Activated CD4-positive, alpha-beta T cell treated with anti-CD3 and anti-CD28 coated beads, Interleukin-10, Interleukin-2, amounts not matched to agents 100 ng/mL and 50 ng/mL, durations not matched to agents 16 hours and 8 hours (primary cell): ENCODE measurements at places on chromosomes 3 and 15.
A peak's percentile ranks its signal among the peaks of the same experiment; 100 is the strongest.

- no peak for DNase-seq
Measured at GRCh38 chr3:12983319-12983718, 89.9 kb downstream of the IQSEC1 start.

GRCh38 chr3:111721747-111722146, 126.6 kb upstream of the ZBED2 start:
- DNase-seq = no peak

- no peak for DNase-seq
Measured at GRCh38 chr3:160133757-160134156, 91.5 kb upstream of the C3orf80 start.

GRCh38 chr15:98853161-98853560, 154.4 kb downstream of the PGPEP1L start:
- peak; percentile 77 for DNase-seq

GRCh38 chr15:60568914-60569391, 90.0 kb upstream of the ICE2 start:
- peak; percentile 71 for DNase-seq

- no peak for DNase-seq
Measured at GRCh38 chr3:186414735-186415419, 52.8 kb upstream of the DGKG start.

GRCh38 chr15:48805591-48805990, 5.3 kb downstream of the CEP152 start:
- DNase-seq = no peak

GRCh38 chr3:22373182-22373581, 622.2 kb upstream of the ZNF385D start:
- DNase-seq = no peak

DNA sequence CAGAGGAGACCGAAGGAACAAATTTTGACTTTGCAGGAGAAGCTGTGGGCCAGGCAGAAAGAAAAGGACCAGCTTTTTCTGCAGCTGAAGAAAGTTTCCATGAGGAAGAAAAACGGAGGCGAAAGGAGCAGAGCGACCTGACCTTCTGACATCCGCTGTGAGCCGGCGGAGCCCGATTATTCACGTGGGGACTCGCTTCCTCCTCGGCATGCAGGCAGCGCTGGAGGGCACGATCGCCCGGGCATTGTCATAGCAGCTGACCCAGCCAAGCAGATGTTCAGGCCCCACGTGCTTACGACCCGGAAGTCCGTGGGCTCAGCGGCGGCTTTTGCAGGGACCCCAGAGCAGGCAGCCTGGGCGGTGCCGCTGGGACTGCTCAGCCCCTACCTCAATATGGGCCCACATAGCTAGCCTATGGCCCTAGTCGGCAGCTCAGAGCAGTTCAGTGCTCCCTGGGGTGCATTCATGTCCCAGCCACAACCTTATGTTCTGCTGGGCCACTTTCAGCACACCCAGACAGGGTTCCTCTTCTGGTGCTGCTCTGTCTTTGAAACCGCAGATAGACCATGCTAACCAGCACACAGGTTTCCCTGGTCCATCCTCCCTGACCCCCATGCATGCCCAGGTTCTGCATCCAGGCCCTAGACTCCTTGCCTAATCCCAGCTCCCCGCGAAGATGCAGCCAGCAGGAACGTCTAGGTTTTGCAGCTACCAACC, 10.5 kb upstream of the EIF4A2 start:
- DNase-seq = peak; percentile 83

DNA sequence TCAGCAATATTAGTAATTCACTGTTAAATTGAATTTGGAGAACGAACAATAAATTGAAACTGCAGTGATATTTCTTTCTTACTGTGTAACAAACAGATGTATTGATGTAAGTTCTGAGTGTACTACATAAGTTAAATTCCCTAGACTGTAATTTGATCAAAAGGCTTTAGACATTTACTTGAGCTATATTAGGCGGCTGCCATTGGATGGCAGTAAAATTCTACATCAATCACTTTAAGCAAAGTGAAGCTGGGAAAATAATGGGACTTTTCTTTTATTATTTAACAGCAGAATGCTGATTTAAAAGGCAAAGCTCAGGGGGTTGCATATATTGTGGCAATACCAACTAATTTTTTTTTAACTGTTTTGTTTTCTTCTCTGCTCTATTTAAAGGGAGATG, 212.6 kb upstream of the PLSCR5 start:
- no peak for DNase-seq

- no peak for DNase-seq
Measured at GRCh38 chr15:101646672-101647071, 5.5 kb downstream of the TM2D3 start.

GRCh38 chr3:147462856-147463255, 53.7 kb downstream of the ZIC1 start:
- no peak for DNase-seq

- DNase-seq = no peak
Measured at GRCh38 chr3:177220136-177220974, 23.1 kb upstream of the TBL1XR1 start.

GRCh38 chr15:52208306-52208946, 17.2 kb upstream of the GNB5 start:
- peak; percentile 77 for DNase-seq

- peak; percentile 29 for DNase-seq
Measured at GRCh38 chr3:133457465-133458067, 57.7 kb downstream of the BFSP2 start.

GRCh38 chr15:89648106-89649012, 6.9 kb downstream of the KIF7 start:
- no peak for DNase-seq

GRCh38 chr3:59970796-59971195, 921.0 kb upstream of the CFAP20DC start:
- no peak for DNase-seq

DNA sequence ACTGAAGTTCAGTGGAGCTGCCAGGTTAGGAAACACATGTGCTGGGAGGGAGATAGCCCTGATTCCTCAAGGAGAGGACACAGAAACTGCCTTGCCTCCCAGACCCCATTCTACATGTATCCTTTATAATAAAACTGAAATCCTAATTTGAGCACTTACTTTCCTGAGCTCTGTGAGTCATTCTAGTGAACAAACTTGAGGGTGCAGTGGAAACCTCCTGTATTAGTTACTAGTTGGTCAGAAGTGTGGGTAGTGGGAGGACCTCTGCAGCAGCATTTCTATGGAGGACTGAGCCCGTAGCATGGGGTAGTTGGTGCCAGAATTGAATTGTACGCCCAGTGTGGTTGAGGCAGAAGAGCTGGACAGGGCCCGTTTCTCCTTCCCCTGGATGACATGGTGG, 23.9 kb downstream of the ATP1B3 start:
- DNase-seq = peak; percentile 37
